B cell (primary cell): ENCODE measurements at places on chromosomes 3 and 15. TPM values are rescaled to one million over a fixed set of nuclear protein-coding genes. Genes with fewer than 3 reads are reported as not detected.

DNA sequence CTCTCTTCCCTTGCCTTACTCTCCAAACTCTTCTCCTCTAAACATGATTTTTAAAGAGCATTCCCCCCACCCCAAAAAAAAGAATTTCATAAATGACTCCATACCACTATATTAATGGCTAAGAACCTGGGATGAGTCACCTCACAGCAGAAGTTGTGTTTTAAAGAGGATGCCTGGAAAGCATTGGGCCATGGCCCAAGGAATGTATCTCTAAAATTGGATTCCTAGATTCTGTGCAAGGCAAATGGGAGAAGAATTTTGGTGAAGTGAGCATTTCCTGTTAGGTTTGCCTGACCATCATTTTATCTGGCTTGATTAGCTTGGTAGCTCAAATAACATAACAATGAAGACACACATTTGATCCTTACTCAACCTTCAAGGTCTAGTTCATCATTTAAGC lies 251.4 kb downstream of the NR1D2 start:
- no peak for DNase-seq
- H3K4me1 ChIP-seq = no peaks in the 10 kb centered on the region
- H3K27ac ChIP-seq = no peak overlapping the region
- H3K36me3 ChIP-seq = no peaks in the 10 kb centered on the region
- no peak overlapping the region for H3K4me3 ChIP-seq
- no peaks in the 10 kb centered on the region for H3K27me3 ChIP-seq

DNA sequence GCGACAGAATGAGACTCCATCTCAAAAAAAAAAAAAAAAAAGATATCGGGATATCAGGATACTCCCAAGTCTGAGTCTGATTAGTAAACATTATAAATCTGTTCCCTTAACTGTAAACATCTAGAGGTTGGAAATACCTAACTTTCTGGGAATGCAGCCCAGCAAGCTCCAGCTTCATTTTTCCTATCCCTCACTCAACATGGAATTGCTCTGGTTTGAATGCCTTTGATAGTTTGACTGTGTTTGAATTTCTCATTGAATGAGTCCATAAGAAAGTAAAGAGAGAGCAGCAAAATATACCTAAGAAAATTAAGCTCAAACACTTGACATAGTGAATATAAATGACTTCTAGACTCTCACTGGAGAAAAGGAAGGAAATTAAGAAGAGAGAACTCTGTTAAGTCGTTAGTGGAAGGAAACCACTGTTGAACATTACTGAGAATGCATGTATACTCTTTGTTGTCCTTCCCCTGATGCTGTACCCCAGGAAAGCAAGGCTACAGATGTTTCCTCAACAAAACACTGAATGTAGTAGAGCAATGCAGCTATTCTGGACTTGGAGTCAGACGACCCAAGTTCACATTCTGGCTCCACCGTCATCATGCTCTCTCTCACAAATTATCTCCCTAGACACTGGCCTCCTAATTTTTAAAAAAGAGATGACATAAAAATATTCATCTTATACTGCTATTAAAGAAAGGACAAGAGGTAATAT lies 62.4 kb downstream of the CD200 start:
- H3K27ac ChIP-seq = no peak overlapping the region
- H3K4me3 ChIP-seq = no peak overlapping the region
- no peaks in the 10 kb centered on the region for H3K36me3 ChIP-seq
- no peaks in the 10 kb centered on the region for H3K27me3 ChIP-seq

DNA sequence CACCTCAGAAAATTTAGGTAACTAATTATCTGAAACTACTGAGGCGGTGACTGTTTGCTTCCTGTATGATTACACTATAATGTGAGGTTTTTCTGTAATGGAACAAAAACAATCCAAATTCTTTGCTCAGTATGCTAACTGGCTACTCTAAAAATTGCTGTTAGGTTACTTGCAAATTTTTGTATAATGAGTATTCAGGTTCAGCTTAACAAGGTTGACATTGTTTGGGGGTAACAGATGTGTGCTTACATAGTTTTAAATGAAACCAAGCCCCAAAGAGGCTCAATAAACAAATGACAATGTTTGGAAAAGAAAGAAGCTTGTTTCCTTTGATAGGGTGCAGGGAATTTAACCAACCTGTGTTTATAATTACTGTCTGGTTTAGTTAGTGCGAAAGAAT lies 414.5 kb upstream of the MDFIC2 start:
- no peaks in the 10 kb centered on the region for H3K4me1 ChIP-seq
- H3K36me3 ChIP-seq = no peaks in the 10 kb centered on the region
- no peak for DNase-seq
- no peak overlapping the region for H3K27ac ChIP-seq

- no peak overlapping the region for H3K27ac ChIP-seq
- H3K36me3 ChIP-seq = no peaks in the 10 kb centered on the region
- DNase-seq = no peak
- no peaks in the 10 kb centered on the region for H3K4me1 ChIP-seq
- H3K4me3 ChIP-seq = no peak overlapping the region
Observed at GRCh38 chr3:27826448-27826847, 104.3 kb upstream of the EOMES start.

DNA sequence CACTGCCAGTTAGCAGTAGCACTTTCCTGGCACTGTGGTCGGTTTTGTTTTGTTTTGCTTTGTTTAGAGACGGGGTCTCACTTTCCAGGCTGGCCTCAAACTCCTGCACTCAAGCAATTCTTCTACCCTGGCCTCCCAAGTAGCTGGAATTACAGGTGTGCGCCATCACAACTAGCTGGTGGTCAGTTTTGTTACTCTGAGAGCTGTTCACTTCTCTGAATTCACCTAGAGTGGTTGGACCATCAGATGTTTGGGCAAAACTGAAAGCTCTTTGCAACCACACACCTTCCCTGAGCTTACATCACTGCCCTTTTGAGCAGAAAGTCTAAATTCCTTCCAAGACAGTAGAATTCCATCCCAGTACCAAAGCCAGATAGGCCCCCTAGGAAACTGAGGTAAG lies 22.6 kb downstream of the CLDN18 start:
- no peak for DNase-seq
- no peak overlapping the region for H3K4me3 ChIP-seq
- peaks cover 5% of the 10 kb centered on the region for H3K27me3 ChIP-seq
- H3K27ac ChIP-seq = no peak overlapping the region

DNA sequence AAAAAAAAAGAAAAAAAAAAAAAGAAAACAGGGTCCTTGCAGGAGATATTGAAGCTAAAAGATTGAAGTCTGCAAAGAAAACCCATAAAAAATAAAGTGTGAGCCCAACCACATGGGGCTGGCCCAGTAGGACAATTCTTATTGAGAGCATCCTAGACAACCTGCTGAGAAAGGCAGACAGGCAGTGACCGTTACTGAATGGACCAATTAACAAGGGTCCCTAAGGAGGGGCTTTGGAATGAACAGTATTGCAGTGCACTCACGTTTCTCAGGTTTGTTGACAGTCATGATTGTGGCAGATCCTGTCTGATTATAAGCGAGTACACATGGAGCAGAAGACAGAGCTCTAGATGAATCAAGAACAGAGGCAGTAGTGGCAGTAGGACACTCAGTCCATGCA lies 168.6 kb downstream of the LSAMP start:
- no peaks in the 10 kb centered on the region for H3K27me3 ChIP-seq
- H3K36me3 ChIP-seq = no peaks in the 10 kb centered on the region
- no peak overlapping the region for H3K27ac ChIP-seq
- H3K4me1 ChIP-seq = no peaks in the 10 kb centered on the region
- no peak for DNase-seq

DNA sequence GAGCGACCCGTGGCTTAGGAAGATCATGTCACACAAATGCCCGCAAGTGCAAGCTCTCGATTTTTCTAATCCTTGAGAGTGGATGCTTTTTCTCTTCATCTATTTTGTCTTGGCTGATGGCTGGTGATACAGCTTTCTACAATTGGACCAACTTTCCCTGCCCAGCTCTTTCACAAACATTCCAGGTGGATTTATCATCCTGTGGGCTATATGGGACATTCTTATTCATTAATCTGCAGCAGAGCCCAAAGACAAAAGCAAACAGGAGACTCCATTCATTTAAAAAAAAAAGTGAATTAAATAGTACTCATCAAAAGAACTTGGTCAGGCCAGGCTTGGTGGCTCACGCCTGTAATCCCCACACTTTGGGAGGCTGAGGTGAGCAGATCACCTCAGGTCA lies 14.2 kb upstream of the TSEN2 start:
- no peaks in the 10 kb centered on the region for H3K4me1 ChIP-seq
- H3K27me3 ChIP-seq = no peaks in the 10 kb centered on the region
- DNase-seq = no peak
- H3K36me3 ChIP-seq = no peaks in the 10 kb centered on the region
- no peak overlapping the region for H3K4me3 ChIP-seq

DNA sequence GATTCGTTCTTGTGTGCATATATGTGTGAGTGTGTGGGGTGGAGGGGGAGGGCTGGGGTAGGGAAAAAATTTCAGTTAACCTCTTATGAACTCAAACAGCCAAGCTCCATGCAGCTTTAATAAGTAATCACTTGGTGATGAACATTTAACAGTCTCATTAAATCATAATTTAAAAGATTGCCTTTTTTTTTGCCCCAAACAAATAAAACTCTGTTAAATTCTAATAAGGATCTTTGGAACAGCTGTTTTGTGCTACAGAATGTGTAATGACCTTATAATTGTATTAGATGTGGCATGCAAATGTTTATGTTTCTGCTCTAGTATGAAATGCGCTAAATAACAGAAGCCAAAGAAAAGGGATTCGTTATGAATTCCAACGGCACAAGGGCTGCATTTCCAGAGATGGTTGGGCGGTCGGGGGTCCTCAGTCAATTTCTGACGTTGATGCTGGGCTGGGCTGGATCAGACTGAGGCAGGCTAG lies 80.0 kb upstream of the RORA start:
- no peaks in the 10 kb centered on the region for H3K4me1 ChIP-seq
- no peak overlapping the region for H3K4me3 ChIP-seq
- no peak for DNase-seq
- no peak overlapping the region for H3K27ac ChIP-seq

- no peaks in the 10 kb centered on the region for H3K36me3 ChIP-seq
- no peak overlapping the region for H3K4me3 ChIP-seq
- H3K27ac ChIP-seq = no peak overlapping the region
Observed at GRCh38 chr3:15496341-15496664, 25.2 kb downstream of the COLQ start.

Gene GOLGA6C
- not detected in 2 replicates for total RNA-seq

Gene ABHD17C
- total RNA-seq = 1.9 and 2.8 TPM in 2 replicates

Gene LRRC31
- not detected in 2 replicates for total RNA-seq

Gene LRRC3B
- total RNA-seq = not detected in 2 replicates

Gene TMEM62
- total RNA-seq = 65.3 and 74.4 TPM in 2 replicates

Gene SEMA3F
- total RNA-seq = 0.27 TPM in 1 of 2 replicates, not detected in the other

Gene CDV3
- total RNA-seq = 179 and 188 TPM in 2 replicates

Gene SCAANT1
- 1.7 TPM in 1 of 2 replicates, not detected in the other for total RNA-seq
